ENCODE measurements at places on chromosomes 1 and 21.

DNA sequence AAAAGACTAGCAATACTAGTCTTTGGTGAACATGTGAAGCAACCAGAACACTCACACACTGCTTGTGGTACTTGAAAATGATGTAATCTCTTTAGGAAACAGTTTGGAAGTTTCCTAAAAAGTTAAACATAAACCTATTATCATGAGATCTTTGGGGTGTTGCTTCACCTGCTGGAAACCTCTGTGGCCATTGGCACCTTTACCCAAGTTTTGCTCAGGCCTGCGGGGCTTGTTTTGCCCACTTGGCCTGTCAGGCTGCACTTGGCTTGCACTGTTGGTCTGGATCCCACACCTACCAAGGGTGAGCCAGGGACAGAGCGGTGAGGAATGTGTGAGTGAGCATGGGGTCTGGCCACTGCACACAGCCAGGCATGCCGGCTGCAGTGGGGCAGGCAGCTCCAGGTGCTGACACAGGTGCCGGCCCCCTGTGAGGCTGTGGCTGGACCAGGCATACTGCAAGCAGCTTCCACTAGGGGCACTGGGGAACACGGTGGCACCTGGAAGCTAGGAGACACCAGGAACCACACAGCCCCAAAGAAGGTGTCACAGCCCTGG is 14.4 kb upstream of the FNBP1L start:
- no peak for DNase-seq

DNA sequence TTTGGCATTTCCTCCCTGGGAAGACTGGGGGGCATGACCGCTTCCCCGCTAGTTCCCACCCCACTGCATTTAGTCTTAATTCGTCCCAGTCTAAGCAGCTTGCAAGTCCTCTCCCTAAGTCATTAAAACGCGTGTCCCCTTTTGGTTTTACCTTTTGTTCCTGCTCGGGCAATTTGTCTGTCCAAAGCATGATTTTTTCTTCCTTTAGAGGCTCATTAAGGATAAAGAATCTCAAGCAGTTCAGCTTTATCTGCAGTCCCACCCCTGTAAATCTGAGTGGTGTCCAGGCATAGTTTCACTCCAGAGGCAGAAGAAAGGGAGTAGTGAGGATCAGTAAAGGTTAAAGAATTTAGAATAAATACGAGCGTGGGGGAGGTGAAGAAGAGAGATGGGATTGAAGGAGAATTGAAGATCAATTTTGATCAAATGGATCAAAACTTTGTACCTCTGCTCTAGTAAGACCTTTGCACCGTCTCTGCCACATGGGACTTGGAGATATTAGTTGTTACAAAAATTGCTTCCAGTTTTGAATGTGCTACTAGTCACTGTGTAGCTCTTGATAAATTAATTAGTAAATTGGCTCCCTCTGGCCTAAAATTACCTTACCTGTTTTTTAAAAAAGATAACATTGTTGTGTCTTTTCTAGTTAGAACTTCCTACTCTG is 989 bp upstream of the ETV3 start:
- DNase-seq = no peak

DNA sequence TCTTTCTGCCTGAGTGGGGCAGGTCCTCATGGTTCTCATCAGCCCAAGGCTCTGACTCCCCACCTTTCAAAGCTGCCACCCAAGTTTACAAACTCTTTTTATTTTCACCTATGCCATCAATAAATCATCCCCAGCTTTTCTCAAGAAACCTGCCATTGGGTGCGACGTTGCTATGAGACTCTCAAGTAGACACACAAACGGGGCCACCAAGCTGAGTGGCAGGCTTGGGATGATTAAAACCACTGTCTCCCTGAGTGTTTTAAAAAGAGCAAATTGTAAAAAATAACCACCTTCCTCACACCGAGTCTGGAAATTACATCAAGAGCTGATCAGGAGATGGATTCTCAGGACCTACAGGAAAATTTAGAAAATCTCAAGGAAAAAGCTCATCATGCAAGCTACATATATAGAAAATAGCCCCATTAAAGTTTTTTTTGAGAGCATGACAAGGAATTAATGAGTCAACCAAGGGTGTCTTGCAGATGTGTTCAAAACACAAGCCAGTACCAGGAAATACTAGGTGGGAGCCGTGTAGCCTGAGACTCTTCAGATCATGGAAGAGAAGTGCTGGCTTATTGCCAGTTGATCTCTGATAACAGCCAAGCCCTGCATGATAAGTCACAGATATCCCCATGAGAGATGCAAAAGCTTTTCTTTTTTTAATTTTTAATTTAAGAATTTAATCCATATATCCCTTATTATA is 158.4 kb upstream of the BACE2 start:
- DNase-seq = no peak

DNA sequence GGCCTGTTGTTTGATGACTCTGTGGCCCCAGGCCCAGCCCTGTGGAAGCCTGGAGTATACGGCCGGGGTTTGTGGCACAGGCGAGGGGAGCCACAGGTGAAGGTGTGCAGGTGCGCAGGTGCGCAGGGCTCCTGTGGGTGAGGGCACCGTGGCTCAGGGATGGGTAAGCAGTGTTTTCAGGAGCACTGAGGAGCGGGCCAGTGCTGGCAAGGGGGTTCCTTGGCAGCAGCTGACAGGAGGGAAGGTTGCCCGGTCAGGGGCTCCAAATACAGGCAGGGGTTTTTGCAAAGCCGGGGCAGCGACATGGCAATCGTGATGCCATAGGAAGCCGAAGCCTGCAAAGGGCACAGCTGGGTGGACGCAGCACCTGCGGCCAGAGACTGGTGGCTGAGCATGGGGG is 20.7 kb downstream of the AGPAT3 start:
- no peak for DNase-seq

DNA sequence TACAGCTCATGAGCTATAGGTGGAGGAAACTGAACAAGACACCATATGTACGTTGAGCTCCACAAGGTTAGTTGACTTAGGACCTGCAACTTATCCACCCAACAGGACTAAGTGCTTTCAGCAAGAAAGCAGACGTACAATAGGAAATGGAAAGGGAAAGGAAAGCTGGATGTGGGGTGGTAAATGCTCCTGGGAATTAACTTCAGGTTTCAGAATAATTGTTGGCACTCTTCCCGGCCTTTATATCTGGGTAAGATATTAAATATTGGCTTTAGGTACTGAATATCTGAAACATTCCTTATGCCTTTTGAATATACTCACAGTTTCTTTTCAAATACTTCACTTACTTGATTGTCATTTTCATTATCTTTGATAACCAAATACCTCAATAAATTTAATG is 36.3 kb downstream of the GLMN start:
- DNase-seq = no peak

GRCh38 chr1:236069796-236070195 is 4.9 kb upstream of the NID1 start:
- DNase-seq = no peak

- no peak for DNase-seq
Observed at GRCh38 chr1:155005076-155006011, 2.7 kb downstream of the ZBTB7B start.

DNA sequence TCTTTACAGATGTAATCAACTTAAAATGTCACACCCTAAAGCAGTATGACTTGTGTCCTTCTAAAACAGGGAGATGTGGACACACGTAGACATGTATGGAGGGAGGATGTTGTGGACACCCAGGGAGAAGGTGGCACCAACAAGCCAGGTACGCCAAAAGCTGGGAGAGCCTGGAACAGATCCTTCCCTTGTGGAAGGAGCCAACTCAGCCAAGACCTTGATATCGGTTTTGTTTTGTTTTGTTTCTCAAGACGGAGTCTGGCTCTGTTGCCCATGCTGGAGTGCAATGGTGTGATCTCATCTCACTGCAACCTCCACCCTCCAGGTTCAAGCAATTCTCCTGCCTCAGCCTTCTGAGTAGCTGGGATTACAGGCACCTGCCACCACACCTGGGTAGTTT is 45.6 kb downstream of the CHAF1B start:
- no peak for DNase-seq

DNA sequence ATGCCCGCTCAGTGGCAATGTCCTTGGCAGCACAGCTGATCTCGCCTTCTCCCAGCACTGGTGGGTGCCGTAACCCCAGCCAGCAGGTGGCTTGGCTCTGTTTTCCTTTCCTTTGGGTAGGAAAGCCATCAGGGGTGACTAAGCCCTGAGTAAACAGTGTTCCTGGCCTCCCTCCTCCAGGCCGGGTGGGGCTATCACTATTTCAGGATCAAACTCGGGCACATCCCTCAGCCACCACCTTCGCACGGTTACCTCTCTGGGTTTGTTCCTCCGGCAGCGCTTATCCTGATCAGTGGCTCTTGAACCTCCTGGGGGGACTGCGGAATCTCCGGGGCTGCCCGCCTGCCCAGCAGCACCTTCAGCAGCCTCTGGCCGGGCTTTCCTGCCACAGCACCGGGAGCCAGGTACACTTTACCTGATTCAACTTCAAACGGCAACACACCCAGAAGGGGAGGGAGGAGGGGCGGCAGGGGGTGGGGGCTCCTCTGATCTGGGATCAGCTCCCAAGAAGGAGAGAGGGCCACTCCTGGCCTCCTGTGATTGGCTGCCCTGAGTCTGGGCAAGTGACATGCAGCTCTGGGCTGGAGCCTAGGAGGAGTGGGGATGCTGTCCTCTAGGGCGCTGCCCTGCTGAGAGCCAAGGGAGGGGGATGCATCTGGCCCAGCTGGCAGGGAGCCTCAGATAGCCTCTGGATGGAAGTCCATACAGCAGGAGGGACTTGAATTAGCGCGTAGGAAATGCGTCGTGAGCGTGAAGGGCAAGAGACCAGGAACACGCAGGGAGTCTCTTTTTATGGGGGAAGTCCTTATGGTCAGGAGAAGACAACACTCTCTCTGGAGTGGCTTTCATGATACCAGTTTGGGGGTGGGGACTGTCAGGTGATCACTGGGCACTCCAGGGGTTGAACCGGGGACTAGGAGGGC is at the start of gene ASCL5:
Gene ASCL5, minus strand, starts transcription at position 353 of the 923 bp plus-strand sequence. CDS start 11,812 bp downstream, outside the sequence.
- peak; percentile 88 for DNase-seq

GRCh38 chr21:15766952-15767603 is 37.3 kb downstream of the USP25 start:
- DNase-seq = no peak

DNA sequence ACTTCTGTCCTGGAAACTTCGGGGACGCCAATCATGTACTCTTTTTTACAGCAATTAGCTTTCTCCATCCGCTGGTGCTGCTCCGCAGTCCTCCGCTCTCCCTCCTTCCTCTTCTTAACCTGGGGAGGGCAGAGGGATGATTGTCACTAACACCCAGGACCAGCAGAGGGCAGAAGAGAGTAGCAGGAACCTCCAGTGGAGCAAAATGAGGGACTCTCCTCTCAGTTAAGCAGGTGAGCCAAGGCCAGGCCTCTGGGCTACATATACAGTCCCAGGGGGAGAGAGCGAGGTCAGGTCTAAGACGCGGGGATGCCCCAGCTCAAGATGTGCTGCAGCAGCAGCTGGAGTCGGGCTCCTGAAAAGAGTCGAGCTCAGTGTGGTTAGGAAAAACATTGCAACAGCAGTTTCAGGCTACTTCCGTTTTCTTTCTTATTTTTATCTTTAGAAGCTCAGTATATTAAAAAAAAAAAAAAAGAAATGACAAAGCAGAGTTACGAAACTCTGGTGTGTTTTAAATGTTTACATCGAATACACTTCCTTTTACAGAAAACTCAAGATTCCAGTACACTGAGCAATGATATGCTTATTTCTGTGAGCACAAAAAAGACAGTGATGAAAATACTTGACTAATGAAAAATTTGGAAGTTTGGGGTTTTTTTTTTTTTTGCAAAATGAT is 25.7 kb upstream of the NLRP3 start:
- DNase-seq = peak; percentile 85

DNA sequence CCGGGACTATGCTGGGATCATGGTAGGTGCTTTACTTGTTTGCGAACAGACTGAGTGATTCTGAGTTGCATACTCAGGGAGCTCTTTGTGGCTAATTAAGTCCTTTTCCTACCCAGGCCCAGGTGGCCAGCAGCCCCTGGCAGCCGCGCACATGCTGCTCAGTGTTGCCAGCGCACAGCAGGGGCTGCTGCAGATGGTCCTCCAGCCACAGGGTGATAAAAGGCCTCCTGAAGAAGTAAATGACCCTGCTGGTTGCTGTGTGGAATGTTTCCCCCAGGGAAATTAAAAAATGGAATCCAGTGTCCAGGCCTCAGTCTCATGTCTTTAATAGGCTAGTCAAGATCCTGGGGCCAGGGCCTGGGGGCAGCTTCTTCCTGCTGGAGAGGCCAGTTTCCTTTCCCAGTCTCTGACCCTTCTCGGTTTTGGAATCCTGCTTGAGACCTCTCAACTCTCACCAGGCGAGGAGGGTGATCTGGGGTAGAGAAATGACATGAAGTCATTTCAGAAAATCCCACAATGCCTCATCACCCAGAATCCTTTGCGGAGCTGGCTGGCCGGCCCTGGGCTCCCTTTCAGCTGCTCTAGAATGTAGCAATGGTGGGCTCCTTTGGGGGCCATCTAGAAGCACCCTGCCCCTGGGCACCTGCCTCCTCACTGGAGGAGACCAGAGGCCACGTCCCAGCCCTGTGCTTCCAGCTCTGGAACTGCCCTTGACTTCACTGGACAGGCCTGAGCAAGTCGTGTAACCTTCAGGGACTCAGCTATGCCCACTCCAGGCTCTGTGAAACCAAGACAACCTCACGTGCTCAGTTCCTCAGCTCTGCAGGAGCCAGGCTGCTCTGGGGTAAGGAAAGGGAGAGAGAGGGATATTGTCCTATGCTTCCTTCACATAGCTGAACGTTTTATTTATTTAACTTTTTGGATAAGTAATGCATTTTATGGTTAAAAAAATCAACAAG is 131.4 kb downstream of the MRPS6 start:
- no peak for DNase-seq

GRCh38 chr1:199778324-199778955 is 249.1 kb upstream of the NR5A2 start:
- DNase-seq = no peak

DNA sequence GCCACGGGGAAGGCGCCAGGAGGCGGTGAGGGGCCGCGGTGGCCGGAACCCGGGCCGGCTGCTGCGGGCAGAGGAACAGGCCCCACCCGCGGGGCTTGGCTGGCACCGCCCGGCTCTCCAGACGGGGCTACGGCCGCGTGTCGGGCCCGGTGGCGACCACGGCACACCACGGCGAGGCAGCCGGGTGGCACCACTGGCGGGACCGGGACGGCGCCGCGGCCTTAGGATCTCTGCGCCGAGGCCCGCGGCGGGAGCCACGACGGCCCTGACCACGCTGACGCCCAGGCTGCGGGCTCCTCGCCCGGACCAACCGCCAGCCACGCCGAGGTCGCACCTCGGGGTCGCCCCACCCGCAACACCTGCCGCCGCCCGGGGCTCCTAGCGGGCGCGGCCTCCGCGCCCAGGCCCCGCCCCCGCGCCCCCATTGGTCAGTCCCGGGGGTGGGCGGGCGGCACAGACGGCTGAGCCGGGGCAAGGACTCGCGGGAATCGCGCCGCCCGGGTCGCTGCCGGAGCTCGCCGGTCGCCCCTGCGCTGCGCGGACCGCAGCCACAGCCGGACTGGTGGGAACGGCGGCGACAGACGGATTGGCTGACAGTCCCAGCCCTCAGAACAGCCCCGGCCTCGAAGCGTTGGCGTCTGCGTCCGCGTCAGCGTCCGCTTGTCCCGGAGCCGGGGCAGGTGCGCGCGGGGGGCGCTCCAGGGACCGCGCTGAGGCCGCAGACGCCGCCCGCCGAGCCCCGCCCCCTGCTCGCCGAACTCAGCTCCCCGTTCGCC is at the start of gene BMP8A:
Gene BMP8A, plus strand, starts transcription at position 491 of the 776 bp plus-strand sequence. CDS start 356 bp downstream, outside the sequence.
- DNase-seq = peak; percentile 91

All from urothelium cell line (cell line).